Iris pigment epithelial cell (primary cell): ENCODE measurements at places on chromosomes 5 and 9.

- DNase-seq = no peak
These were observed 2.5 kb downstream of the PCAT7 start for GRCh38 chr9:94557376-94557775.

- DNase-seq = no peak
These were observed 141.0 kb downstream of the LHFPL2 start for GRCh38 chr5:78507531-78507930.

DNA sequence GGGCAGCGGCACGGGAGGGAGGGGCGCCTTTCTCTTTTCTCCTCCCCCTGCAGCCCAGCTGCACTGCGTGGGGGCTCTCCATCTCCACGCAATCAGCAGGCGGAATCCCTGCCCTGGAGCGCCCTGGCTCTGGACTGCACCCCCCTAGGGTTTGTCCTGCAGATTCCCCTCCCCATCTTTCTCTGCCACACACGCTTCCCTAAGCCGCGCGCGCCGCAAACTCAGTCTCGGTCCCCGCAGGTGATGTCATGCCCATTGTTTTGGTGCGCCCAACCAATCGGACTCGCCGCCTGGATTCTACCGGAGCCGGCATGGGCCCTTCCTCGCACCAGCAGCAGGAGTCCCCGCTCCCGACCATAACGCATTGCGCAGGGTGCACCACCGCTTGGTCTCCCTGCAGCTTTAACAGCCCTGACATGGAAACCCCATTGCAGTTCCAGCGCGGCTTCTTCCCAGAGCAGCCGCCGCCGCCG is at the start of gene KCNN2:
Gene KCNN2, plus strand, starts transcription at position 347 of the 473 bp plus-strand sequence. Its CDS starts 70 bp downstream, at position 417.
- peak; percentile 56 for DNase-seq

GRCh38 chr5:159082474-159082873 is 17.2 kb downstream of the EBF1 start:
- DNase-seq = no peak

GRCh38 chr5:165795073-165795472 is 2289.7 kb downstream of the MAT2B start:
- no peak for DNase-seq

GRCh38 chr9:137304383-137305059 is 2.5 kb upstream of the NRARP start:
- peak; percentile 25 for DNase-seq
